ENCODE measurements at places on chromosomes 1 and 21. TPM values are rescaled to one million over a fixed set of nuclear protein-coding genes. Genes with fewer than 3 reads are reported as not detected.

Gene ADAMTSL4
- total RNA-seq: 164 TPM

Gene FCRL1
- 4.2 TPM for total RNA-seq

Gene GSTM5
- total RNA-seq: 11.7 TPM

Gene KRTAP21-2
- total RNA-seq: not detected

Gene TNFRSF4
- total RNA-seq: 3.0 TPM

Gene PLA2G4A
- 10.1 TPM for total RNA-seq

Gene ELF3
- 74.1 TPM for total RNA-seq

DNA sequence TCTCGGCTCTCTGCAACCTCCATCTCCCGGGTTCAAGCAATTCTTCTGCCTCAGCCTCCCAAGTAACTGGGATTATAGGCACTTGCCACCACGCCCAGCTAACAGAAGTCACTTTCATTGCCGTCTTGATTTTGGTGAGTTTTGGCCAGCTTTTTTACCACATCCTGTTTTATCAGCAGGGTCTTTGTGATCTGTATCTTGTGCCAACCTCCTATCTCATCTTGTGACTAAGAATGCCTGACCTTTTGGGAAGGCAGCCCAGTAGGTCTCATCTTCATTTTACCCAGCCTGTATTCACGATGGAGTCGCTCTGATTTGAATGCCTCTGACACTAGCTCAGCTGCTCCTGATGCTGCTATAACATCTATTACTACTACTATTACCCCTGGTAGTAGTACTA lies 46.8 kb upstream of the BARHL2 start:
- no peaks in the 10 kb centered on the region for H3K36me3 ChIP-seq
- H3K4me3 ChIP-seq: no peak overlapping the region
- peaks cover 5% of the 10 kb centered on the region for H3K27me3 ChIP-seq

DNA sequence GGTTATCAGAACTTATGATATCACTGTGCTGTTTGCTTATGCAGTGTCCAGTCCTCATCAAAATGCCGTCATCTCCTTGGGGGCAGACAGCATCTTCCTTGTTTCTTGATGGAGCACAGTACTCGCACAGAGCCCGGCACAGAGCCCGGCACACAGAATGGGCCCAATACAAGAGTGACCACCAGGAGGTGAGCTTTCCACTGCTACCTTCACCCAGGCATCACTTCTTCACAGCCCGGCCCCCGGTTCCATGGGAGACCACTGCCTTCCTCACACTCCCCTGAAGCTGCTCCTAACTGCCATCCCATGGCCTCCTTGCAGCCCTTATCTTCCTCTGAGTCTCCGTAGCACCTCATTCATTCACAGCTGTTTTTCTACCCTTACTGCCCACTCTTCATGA lies 94.0 kb downstream of the TNR start:
- H3K36me3 ChIP-seq: no peaks in the 10 kb centered on the region
- DNase-seq: no peak
- H3K27ac ChIP-seq: no peak overlapping the region
- no peaks in the 10 kb centered on the region for H3K4me1 ChIP-seq
- H3K27me3 ChIP-seq: no peaks in the 10 kb centered on the region

- no peak overlapping the region for H3K4me3 ChIP-seq
- DNase-seq: no peak
- H3K27ac ChIP-seq: no peak overlapping the region
- peaks cover 5% of the 10 kb centered on the region for H3K4me1 ChIP-seq
Measured at GRCh38 chr21:35280231-35280630, 231.1 kb upstream of the RUNX1 start.

- peaks cover 27% of the 10 kb centered on the region for H3K36me3 ChIP-seq
- DNase-seq: no peak
- H3K27me3 ChIP-seq: no peaks in the 10 kb centered on the region
- peak overlapping the region; percentile 76 for H3K27ac ChIP-seq
- peak overlapping the region; percentile 5 for H3K4me3 ChIP-seq
- H3K4me1 ChIP-seq: peaks cover 60% of the 10 kb centered on the region
Measured at GRCh38 chr1:15966081-15966955, 9.6 kb downstream of the ZBTB17 start.

DNA sequence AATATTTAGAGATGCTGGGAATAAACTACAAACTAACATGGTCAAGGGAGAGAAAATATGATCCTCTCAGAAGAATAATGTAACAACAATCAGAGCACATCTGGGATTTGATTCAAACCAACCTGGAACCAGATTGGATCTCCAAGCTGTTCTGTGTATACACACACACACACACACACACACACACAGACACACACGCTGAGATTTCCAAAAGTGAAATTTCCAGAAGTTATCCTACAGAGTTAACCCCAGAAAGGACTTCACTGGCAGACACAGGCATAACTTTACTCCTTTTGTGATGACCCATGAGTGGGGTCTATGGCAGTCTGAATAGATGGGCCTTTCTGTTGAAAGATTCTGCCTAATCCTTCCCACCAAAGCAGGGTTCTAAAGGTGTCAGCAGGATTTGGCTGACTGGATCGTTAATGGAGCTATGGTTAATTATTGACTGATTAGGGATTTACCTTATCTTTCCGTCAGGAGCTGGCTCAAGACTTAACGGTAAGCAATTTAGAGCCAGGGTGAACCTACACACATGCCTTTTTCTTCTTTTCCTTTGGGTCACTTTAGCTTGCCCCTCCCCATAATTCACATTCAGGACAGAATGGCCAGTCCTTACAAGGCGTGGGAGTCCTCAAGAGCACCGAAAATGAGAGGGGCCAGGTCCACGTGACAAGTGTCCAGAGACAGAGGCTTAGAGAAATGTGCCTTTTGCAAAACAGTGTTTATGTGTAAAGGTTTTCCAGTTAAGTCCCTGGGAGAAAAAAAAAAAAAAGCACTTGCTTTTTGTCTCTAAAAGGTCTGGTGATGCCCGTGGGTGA lies 10.9 kb upstream of the PROX1 start:
- H3K36me3 ChIP-seq: no peaks in the 10 kb centered on the region
- no peak overlapping the region for H3K4me3 ChIP-seq
- no peak for DNase-seq
- no peaks in the 10 kb centered on the region for H3K4me1 ChIP-seq

GRCh38 chr1:159864262-159864661 lies 1.8 kb upstream of the VSIG8 start:
- DNase-seq: no peak
- no peak overlapping the region for H3K4me3 ChIP-seq
- no peaks in the 10 kb centered on the region for H3K36me3 ChIP-seq
- no peak overlapping the region for H3K27ac ChIP-seq

DNA sequence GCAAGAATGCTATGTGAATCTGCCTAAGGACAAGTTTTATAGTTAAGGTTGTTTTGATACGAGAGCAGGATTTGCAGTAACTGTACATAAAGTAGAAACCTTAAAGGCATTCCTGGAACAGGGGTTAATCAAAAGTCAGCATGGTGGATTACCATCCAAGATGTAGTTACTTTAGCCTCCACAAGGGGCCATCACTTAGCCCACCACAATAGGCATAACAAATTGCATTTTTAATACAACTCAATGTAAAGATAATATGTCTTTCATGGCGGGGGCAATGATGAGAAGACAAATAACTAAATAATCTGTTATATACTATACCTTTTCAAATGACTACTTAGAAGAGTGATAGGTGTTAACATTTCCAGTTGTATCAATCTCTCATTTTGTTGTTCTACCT lies 611.2 kb upstream of the ADGRL4 start:
- no peak overlapping the region for H3K4me3 ChIP-seq
- no peaks in the 10 kb centered on the region for H3K36me3 ChIP-seq
- no peak overlapping the region for H3K27ac ChIP-seq
- no peaks in the 10 kb centered on the region for H3K4me1 ChIP-seq
- no peak for DNase-seq

- DNase-seq: no peak
- peak overlapping the region; percentile 44 for H3K27ac ChIP-seq
- H3K36me3 ChIP-seq: no peaks in the 10 kb centered on the region
- H3K4me1 ChIP-seq: no peaks in the 10 kb centered on the region
- H3K27me3 ChIP-seq: no peaks in the 10 kb centered on the region
Measured at GRCh38 chr1:40353082-40353481, 20.4 kb upstream of the SMAP2 start.

GRCh38 chr1:22575532-22576149 lies 12.4 kb downstream of the EPHA8 start:
- H3K36me3 ChIP-seq: no peaks in the 10 kb centered on the region
- no peak overlapping the region for H3K27ac ChIP-seq
- H3K4me1 ChIP-seq: no peaks in the 10 kb centered on the region
- DNase-seq: no peak

GRCh38 chr1:36872126-36872754 lies 162.1 kb downstream of the GRIK3 start:
- H3K27me3 ChIP-seq: peaks cover 4% of the 10 kb centered on the region
- no peaks in the 10 kb centered on the region for H3K4me1 ChIP-seq
- H3K27ac ChIP-seq: no peak overlapping the region
- peak; percentile 32 for DNase-seq
- H3K4me3 ChIP-seq: no peak overlapping the region
- no peaks in the 10 kb centered on the region for H3K36me3 ChIP-seq

DNA sequence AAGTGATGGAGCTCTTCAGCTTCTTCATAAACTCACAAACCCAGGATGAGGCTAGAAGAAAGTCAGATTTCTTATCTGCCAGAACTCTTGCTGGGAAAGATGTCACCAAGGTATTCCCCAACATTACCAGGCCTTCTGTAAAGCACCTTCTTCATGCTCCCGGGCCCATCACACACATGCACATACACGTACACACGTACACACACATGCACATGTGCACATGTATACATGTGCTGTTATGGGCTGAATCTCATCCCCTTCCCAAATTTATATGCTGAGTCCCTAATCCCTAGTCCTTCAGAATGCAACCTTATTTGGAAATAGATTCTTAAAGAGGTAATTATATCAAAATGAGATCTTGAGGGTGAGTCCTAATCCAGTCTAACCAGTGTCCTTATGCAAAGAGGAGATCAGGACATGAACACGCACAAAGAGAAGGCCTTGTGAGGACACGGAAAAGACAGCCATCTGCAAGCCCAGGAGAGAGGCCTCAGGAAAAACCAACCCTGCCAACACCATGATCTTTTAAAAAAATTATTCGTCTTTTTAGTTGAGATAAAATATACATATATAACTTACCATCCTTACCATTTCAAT lies 76.4 kb upstream of the LYST start:
- no peaks in the 10 kb centered on the region for H3K27me3 ChIP-seq
- DNase-seq: no peak
- H3K27ac ChIP-seq: no peak overlapping the region

DNA sequence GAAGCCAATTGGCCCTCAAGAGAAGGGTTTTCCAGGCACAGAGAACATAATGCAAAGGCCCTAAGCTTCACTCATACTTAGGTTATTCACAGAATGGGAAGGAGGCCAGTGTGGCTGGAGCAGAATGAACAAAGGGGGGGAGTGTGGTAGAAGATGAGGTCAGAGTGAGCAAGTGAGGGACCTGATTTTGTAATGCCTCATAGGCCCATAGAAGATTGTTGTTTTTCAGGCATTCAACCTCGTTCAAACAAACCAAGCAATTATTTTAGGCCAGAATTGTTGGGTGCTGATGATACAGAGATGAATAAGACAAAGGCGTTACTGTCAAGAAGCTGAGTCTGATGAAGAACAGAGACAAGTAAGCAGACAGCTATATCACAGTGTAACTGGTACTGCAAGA lies 54.5 kb upstream of the RAP1A start:
- no peaks in the 10 kb centered on the region for H3K36me3 ChIP-seq
- H3K27ac ChIP-seq: no peak overlapping the region
- H3K4me3 ChIP-seq: no peak overlapping the region
- no peaks in the 10 kb centered on the region for H3K4me1 ChIP-seq
- no peak for DNase-seq
- H3K27me3 ChIP-seq: no peaks in the 10 kb centered on the region

- no peak overlapping the region for H3K4me3 ChIP-seq
- no peaks in the 10 kb centered on the region for H3K27me3 ChIP-seq
- H3K27ac ChIP-seq: no peak overlapping the region
- no peaks in the 10 kb centered on the region for H3K4me1 ChIP-seq
- no peaks in the 10 kb centered on the region for H3K36me3 ChIP-seq
- no peak for DNase-seq
Measured at GRCh38 chr21:39141502-39141901, 41.7 kb downstream of the PSMG1 start.
